ENCODE measurements at places on chromosomes 11 and 22.
A peak's percentile ranks its signal among the peaks of the same experiment; 100 is the strongest.

- H3K27me3 ChIP-seq, result no peaks in the 10 kb centered on the region
- H3K27ac ChIP-seq, result no peak overlapping the region
- peaks cover 39% of the 10 kb centered on the region for H3K4me1 ChIP-seq
- peaks cover 11% of the 10 kb centered on the region for H3K36me3 ChIP-seq
- H3K4me3 ChIP-seq, result no peak overlapping the region
Observed at GRCh38 chr22:26707581-26707980, 50.2 kb downstream of the MIAT start.

GRCh38 chr22:39240831-39241793 is 3.7 kb downstream of the PDGFB start:
- no peaks in the 10 kb centered on the region for H3K36me3 ChIP-seq
- peaks cover 36% of the 10 kb centered on the region for H3K4me1 ChIP-seq
- H3K4me3 ChIP-seq, result peak overlapping the region; percentile 60
- DNase-seq, result no peak
- peaks cover 44% of the 10 kb centered on the region for H3K27me3 ChIP-seq

GRCh38 chr11:128505449-128506065 is 81.8 kb downstream of the ETS1 start:
- H3K27ac ChIP-seq, result peak overlapping the region; percentile 95
- H3K4me3 ChIP-seq, result peak overlapping the region; percentile 98
- peaks cover 97% of the 10 kb centered on the region for H3K4me1 ChIP-seq
- H3K36me3 ChIP-seq, result peaks cover 61% of the 10 kb centered on the region
- DNase-seq, result no peak

DNA sequence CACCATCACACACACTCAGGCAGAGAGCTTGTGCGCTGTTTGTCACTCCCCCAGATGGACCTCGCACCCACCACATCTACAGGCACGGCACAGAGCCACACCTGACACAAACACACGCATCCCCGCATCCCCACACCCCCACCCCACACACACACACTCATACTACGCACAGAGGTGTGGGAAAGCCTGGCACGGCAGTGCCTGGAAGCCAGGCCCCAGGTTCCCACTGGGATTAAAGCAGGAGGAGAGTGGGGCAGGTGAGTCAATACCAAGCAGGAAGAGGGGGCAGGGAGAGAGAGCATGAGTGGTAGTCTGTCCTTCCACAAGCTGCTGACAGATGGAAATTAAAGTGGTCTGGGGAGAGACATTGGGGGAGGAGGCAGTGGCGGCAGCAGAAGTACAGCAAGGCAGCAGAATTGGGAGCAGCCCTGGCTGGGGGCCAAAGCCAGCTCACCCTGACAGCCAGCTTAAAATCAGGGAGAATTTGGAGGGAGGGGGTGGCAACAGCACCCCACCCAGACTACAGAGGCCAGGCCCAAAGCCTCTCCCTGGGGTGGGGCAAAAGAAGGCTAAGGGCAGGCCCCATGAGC is 20.7 kb downstream of the TNKS1BP1 start:
- no peak for DNase-seq
- H3K27me3 ChIP-seq, result no peaks in the 10 kb centered on the region
- H3K4me3 ChIP-seq, result no peak overlapping the region
- H3K4me1 ChIP-seq, result no peaks in the 10 kb centered on the region
- no peaks in the 10 kb centered on the region for H3K36me3 ChIP-seq

- DNase-seq, result no peak
- H3K27ac ChIP-seq, result no peak overlapping the region
- no peaks in the 10 kb centered on the region for H3K4me1 ChIP-seq
- H3K36me3 ChIP-seq, result no peaks in the 10 kb centered on the region
- H3K4me3 ChIP-seq, result no peak overlapping the region
- peaks cover 21% of the 10 kb centered on the region for H3K27me3 ChIP-seq
Observed at GRCh38 chr11:125923633-125924032, 19.3 kb downstream of the DDX25 start.

DNA sequence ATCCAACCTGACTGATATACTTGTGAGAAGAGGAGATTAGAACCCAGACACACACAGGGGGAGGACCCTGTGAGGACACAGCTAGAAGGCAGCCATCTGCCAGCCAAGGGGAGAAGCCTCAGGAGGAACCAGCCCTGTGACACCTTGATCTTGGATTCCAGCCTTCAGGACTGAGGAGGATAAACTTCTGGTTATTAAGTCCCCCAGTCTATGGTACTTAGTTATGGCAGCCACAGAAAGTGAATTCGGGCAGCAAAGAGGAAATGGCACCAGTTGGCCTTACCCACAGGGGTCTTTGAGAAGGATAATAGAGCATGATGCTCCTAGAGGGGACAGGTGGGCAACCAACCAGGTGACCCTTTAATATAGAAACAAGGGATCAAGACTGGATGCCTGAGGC is 49.4 kb downstream of the ASCL2 start:
- H3K27ac ChIP-seq, result no peak overlapping the region
- peaks cover 10% of the 10 kb centered on the region for H3K4me1 ChIP-seq

DNA sequence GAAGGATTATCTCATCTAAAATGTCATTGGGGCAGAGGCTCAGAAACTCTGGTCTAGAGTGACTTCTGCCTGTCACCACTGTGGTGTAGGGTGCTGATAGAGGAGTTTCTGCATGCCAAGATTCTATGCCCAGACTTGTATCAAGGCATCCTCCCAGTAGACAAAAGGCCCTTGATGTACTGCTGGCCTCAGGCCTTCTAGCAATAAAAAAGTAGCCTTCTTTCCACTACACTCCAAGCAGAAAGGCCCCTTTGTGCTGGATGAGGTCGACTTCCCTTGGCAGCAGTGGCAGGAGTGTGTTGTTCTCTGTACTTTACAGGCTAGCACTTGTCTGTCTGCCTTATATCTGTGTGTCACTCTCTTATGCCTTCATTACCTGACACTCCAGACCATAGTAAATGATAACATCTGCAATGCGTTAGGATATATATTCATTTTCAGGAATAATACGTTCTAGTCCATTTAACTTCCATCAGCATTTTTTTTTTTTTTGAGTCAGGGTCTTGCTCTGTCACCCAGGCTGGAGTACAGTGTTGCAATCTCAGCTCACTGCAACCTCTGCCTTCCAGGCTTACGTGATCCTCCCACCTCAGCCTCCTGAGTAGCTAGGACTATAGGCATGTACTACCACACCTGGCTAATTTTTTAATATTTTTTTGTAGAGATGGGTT is 49.5 kb upstream of the RRM1 start:
- H3K27ac ChIP-seq, result no peak overlapping the region
- DNase-seq, result no peak
- H3K36me3 ChIP-seq, result no peaks in the 10 kb centered on the region
- no peak overlapping the region for H3K4me3 ChIP-seq
- H3K27me3 ChIP-seq, result no peaks in the 10 kb centered on the region

DNA sequence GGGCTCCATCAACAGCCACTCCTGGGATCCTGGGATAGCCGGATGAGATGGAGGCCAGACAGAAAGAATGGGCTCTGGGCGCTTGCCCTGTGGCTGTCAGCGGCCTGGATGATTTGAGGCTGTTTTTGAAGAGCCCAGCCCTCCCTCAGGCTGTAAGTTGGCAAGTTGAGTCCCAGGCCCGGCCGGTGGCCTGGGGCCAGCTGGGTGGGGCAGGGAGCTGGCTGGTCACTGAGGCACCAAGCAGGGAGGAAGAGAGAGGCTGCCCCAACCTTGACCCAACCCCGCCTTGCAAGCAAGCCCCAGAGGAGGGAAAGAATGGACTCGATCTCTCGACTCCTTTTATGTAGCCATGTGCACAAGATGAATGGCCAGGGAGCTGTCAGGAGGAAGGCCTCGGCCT is 34.9 kb downstream of the RIBC2 start:
- DNase-seq, result peak; percentile 54
- H3K27me3 ChIP-seq, result no peaks in the 10 kb centered on the region
- H3K36me3 ChIP-seq, result no peaks in the 10 kb centered on the region
- no peaks in the 10 kb centered on the region for H3K4me1 ChIP-seq

DNA sequence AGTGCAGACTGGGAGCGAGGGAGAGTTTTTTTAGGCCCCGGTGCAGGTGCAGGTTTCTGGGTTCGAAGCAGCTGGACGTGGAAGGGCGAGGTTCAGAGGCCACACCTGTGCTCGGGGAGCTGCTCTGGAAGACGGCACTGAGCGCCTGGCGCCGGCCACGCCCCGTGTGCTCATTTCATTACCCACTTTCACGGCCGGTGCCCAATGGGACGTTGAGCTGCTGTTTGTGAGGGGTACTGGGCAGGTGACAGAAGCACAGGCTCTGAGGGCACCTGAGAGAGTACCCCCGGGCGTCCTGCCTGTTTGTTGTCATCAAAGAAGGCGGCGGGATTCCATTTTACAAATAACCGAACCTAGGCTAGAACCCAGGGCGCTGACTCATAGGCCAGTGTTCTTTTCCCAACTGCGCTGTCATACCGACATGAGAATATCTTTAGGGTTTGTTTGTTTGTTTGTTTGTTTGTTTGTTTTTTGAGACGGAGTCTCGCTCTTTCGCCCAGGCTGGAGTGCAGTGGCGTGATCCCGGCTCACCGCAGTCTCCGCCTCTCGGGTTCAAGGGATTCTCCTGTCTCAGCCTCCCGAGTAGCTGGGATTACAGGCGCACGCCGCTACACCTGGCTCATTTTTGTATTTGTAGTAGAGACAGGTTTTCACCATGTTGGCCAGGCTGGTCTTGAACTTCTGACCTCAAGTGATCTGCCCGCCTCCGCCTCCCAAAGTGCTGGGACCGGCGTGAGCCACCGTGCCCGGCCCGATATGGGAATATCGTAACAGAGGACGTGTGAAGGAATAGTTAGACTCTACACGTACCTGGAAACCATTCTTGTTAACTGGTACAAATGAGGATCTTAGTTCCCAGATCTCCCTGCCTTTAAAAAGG is 16.6 kb upstream of the SPTBN2 start:
- H3K27me3 ChIP-seq, result no peaks in the 10 kb centered on the region
- no peak for DNase-seq
- H3K4me3 ChIP-seq, result peak overlapping the region; percentile 96
- no peaks in the 10 kb centered on the region for H3K36me3 ChIP-seq

GRCh38 chr11:131681920-131682319 is 311.5 kb downstream of the NTM start:
- no peak overlapping the region for H3K4me3 ChIP-seq
- no peaks in the 10 kb centered on the region for H3K27me3 ChIP-seq
- no peak overlapping the region for H3K27ac ChIP-seq
- H3K36me3 ChIP-seq, result no peaks in the 10 kb centered on the region
- no peaks in the 10 kb centered on the region for H3K4me1 ChIP-seq

GRCh38 chr22:39949964-39950737 is 10.0 kb upstream of the TMA7B start:
- H3K27me3 ChIP-seq, result no peaks in the 10 kb centered on the region
- H3K27ac ChIP-seq, result peak overlapping the region; percentile 35
- no peak for DNase-seq
- peaks cover 11% of the 10 kb centered on the region for H3K36me3 ChIP-seq
- no peak overlapping the region for H3K4me3 ChIP-seq
- peaks cover 39% of the 10 kb centered on the region for H3K4me1 ChIP-seq

DNA sequence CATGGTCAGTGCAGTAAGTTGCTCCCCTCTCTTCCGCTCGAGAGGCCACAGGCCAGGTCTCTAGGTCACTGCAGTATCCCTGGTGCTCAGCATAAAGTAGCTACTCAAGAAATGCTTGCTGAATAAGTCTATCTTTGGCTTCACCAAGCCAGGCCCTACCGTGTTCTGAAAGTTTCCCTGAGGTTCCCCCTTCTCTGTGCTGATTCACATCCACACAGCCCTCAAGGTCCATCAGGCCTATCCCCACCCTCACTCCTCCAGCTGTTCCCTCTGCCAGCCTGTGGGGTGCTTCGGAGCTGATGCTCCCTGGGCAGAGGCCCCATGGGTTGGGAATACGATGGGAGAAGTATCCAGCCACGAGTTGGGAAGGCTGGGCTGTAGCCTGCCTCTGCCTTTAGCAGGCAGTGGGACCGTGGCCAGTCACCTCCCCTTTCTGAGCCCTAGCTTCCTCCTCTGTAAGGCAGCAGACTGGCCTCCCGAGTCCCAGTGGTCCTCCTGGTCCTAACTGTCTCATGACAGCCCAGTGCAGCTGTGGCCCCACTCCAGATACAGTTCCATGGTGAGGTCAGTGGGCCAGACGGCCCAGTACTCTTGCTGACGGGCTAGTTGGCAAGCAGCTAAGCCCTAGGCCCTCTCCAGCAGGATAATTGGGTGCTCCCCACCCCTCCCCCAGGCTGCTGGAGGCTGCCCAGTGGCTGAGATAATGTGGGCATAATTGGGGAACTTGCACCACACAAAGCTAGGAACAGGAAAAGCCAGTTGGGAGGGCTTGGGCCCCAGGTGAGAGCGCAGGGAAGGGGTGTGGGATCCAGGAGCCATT is 48.2 kb downstream of the NECTIN1 start:
- H3K4me1 ChIP-seq, result peaks cover 27% of the 10 kb centered on the region
- H3K27me3 ChIP-seq, result peaks cover 37% of the 10 kb centered on the region
- no peak overlapping the region for H3K27ac ChIP-seq
- DNase-seq, result no peak
- no peak overlapping the region for H3K4me3 ChIP-seq

DNA sequence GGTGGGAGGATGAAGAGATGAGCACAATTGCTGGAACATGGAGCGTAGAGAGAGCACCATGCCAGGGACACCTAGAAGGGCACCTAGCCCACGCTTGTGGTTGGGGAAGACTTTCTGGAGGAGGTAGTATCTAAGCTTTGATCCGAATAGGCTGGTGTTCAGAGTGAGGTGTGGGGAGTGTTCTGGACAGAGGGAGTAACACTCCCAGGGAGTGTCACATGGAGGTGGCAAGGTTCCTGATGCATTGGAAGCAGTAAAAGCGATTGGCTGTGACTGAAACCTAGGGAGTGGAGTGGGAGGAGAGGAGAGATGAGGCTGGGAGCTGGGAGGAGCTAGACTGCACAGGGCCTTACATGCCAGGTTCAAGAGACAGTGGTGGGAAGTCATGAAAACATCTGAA is 188.0 kb upstream of the NCAM1 start:
- H3K36me3 ChIP-seq, result no peaks in the 10 kb centered on the region
- H3K27ac ChIP-seq, result no peak overlapping the region
- DNase-seq, result no peak

DNA sequence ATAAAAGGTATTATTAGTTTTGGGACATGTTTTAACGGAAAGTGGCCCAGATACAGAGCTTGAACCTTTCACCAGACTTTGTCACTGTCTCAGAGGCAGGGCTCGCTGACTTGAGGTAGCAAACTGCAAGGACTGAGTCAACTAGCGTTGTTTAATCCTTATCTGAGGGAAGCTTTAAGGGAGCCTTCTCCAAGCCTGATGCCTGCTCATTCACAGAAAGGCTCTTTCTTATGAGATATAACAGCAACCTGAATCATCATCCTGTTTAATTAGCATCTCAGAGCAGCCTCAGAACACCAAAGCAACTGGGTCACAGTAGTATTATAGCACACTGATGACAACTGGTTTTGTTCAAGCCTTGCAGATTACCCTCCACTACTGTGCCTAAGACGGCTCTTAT is 54.2 kb upstream of the CYP2D6 start:
- no peaks in the 10 kb centered on the region for H3K27me3 ChIP-seq
- H3K27ac ChIP-seq, result no peak overlapping the region
- DNase-seq, result no peak
- H3K36me3 ChIP-seq, result no peaks in the 10 kb centered on the region
- peaks cover 35% of the 10 kb centered on the region for H3K4me1 ChIP-seq
